ENCODE measurements at places on chromosomes 4 and X. TPM values are rescaled to one million over a fixed set of nuclear protein-coding genes. Genes with fewer than 3 reads are reported as not detected.

DNA sequence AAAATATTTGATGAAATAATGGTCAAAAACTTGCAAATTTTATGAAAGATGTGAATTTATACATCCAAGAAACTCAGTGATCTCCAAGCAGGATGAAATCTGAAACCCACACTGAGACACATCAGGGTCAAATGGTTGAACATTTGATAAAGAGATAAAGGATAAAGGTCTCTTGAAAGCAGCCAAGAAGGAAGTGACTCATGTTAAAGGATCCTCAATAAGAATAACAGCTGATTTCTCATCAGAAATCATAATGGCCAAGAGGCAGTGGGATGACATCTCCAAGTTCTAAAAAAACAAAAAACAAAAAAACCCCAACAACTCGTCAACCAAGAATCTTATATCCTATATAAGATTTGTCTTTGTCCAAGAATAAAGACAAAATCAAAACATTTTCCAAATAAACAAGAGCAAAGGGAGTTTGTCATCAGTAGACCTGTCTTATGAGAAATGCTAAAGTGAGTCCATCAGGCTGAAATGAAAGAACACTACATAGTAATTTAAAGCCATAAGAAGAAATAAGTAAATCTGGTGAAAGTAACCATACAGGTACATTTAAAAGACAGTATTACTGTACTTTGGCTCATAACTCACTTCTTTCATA is 121.7 kb downstream of the PDS5A start:
- no peak for DNase-seq

DNA sequence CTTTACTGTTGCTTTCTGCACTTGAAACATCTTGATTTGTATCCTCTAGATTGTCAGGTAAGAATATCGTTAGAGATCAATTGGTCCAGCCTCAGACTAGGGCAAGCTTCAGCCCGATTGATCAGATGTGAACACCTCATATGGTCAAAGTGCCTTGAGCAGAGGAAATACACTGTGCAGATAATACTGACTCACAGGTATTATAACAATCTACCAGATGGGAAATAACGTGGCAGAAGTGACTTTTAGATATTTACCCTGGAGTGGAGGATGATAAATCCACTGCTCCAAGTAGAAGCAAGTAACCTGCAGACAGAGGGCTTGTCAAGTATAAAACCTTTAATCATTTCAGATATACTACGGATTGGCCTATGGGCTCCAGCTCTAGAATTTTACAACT is 17.9 kb downstream of the VEGFC start:
- DNase-seq: no peak

GRCh38 chr4:175806727-175807126 is 5.3 kb downstream of the GPM6A start:
- no peak for DNase-seq

DNA sequence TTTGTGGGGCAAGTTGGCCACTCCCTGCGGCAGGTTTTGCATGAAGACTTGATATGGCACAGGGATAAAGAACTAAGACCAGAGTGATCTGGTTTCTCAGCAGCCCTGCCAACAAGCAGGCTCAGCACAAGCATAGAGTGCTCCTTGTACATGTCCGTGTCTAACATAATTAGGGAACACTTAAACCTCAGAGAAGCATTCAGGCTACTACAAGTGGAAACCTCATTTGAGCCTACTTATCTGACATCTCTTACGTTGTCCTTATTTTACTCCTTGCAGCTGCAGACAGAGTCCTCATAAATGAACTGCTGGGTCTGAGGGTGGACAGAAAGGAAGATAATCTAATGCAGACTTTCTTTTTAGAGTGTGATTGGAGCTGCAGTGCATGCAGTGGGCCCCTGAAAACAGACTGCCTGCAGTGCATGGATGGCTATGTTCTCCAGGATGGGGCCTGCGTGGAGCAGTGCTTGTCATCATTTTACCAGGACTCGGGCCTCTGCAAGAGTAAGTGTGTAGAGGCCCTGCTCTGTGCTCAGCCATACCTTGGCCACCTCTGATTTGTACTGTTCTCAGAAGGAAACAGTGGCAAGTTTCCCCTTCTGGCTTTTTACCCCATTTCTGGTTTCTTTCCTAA is 179.1 kb upstream of the ANXA3 start:
- DNase-seq: no peak

GRCh38 chr4:40572692-40573310 is 56.9 kb downstream of the RBM47 start:
- DNase-seq: no peak

The CD99L2 gene
- 38.4 TPM for total RNA-seq

DNA sequence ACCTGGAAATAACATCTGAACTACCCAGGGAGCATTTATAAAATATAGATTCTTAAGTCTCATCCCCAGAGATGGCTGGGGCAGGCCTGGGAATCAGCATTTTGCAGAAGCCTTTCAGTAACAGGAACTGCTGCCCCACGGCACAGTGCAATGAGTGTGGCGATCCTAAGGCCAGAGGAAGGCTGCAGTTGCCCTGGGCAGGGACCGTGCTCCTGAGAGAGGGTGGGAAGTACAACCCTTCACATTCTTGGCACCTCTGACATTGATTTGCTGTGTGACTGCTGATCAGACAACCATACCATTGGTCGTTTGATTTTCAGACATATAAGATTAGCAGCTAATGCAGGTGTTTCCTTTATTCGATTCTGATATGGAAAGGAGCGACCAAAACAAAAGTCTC is 233.6 kb downstream of the STIM2 start:
- no peak for DNase-seq

DNA sequence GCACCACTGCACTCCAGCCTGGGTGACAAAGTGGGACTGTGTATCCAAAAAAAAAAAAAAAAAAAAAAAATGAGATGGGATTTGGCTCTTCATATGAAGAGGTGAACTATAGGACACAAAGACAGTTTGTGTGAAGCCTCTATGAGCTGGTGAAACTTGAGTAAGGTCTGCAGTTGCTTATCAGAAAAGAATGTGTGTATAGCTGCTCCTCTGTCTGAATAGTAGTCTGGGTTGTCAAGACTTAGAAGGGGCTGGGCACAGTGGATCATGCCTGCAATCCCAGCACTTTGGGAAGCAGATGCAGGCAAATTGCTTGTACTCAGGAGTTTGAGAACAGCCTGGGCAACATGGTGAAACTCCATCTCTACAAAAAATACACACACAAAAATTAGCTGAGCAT is 82.8 kb downstream of the ARSF start:
- no peak for DNase-seq

- no peak for DNase-seq
Observed at GRCh38 chr4:148162519-148162918, 279.7 kb downstream of the NR3C2 start.

The NDST3 gene
- total RNA-seq: not detected

- no peak for DNase-seq
Observed at GRCh38 chr4:2583092-2583491, 46.6 kb downstream of the FAM193A start.

DNA sequence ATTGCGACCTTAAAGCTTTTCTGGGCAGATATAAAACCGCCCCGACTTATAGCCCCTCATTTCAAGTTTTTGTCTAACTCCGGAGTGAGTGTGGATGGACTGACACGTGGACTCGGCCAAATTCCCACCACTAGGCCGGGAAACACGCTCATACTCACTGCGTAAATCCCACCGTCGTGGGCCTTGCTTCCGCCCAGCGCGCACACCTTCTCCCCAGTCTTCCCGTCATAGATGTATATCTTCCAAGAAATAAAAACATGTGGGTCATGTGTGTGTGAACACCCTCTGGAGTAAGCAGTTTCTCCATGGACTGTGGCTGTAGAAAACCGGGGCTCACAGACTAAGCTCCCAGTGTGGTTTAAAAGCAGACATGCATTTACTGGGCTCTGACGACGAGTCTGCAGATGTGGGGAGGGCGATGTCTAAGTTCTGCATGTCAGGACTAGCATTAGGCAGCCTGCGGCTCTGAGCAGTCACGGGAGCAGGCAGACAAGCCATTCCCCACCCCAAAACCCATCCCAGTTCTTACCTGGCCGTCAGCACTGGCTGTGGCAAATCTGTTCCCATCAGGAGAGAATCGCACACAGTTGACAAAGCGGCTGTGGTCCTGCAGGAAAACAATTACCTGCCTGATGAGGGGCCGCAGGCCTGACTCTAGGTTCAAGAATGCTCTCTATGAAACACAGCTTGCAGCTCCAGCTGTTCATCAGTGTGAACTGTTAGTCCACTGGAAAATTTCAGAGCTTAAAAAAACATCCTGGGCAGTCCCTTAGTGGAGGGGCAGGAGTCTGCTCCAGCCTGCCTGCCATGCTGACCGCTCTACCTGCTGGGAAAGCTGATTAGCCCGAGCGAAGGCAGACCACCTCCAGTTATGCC is 28.2 kb downstream of the WDR1 start:
- no peak for DNase-seq

The PNCK gene
- total RNA-seq: 0.72 TPM

Data from upper lobe of right lung (tissue), 1 donor.